ENCODE measurements at places on chromosomes 7 and 10. TPM values are rescaled to one million over a fixed set of nuclear protein-coding genes. Genes with fewer than 3 reads are reported as not detected.

The SRPK2 gene
- total RNA-seq, result 48.5 TPM

The PLAU gene
- 16.8 TPM for total RNA-seq

The RASSF4 gene
- 40.9 TPM for total RNA-seq

The ITPRID1 gene
- total RNA-seq, result not detected

The HOXA10 gene
- 0.38 TPM for total RNA-seq

The PSD gene
- total RNA-seq, result 3.5 TPM

The FGFBP3 gene
- total RNA-seq, result 0.81 TPM

The PRLHR gene
- not detected for total RNA-seq

The MYOZ1 gene
- 5.2 TPM for total RNA-seq

The CYP3A7 gene
- 1.6 TPM for total RNA-seq

The ERV3-1 gene
- total RNA-seq, result 24.9 TPM

The AGAP6 gene
- 15.7 TPM for total RNA-seq

The WASHC2A gene
- 53.6 TPM for total RNA-seq

The ASZ1 gene
- not detected for total RNA-seq

The TMEM176B gene
- total RNA-seq, result 68.2 TPM

The OR13A1 gene
- total RNA-seq, result not detected

The CLDN3 gene
- 11.8 TPM for total RNA-seq

The C10orf53 gene
- total RNA-seq, result not detected

The SOSTDC1 gene
- total RNA-seq, result 3.7 TPM

The LLCFC1 gene
- not detected for total RNA-seq

The NPY4R2 gene
- total RNA-seq, result 1.4 TPM

The MACC1 gene
- 22.1 TPM for total RNA-seq

The PROSER2 gene
- 33.3 TPM for total RNA-seq

The DDX56 gene
- total RNA-seq, result 53.5 TPM

The FZD8 gene
- total RNA-seq, result 20.4 TPM

The PTPRN2 gene
- total RNA-seq, result 4.9 TPM

The SPDYE5 gene
- total RNA-seq, result not detected

The SCIN gene
- total RNA-seq, result 14.3 TPM

The TRIL gene
- total RNA-seq, result 6.5 TPM

The MAGI2 gene
- 12.8 TPM for total RNA-seq

The NCF1 gene
- total RNA-seq, result 32.8 TPM

The GRID1 gene
- 3.0 TPM for total RNA-seq

The GRID2IP gene
- 0.46 TPM for total RNA-seq

The LRIT1 gene
- total RNA-seq, result not detected

The HTR5A gene
- total RNA-seq, result not detected

The CALML5 gene
- total RNA-seq, result not detected

The LRRN3 gene
- 8.9 TPM for total RNA-seq

The OR2F1 gene
- total RNA-seq, result not detected

The SLC26A5 gene
- total RNA-seq, result 1.9 TPM

The NME8 gene
- 2.1 TPM for total RNA-seq

Measured in upper lobe of right lung (tissue), 1 donor.